ENCODE measurements at places on chromosomes 2 and 18.
A peak's percentile ranks its signal among the peaks of the same experiment; 100 is the strongest.

GRCh38 chr2:54947646-54948045 is 102.6 kb downstream of the RTN4 start:
- H3K27ac ChIP-seq = no peak overlapping the region
- no peak overlapping the region for H3K4me3 ChIP-seq
- H3K27me3 ChIP-seq = peaks cover 2% of the 10 kb centered on the region

- no peak overlapping the region for H3K27ac ChIP-seq
- no peak overlapping the region for H3K4me3 ChIP-seq
- H3K36me3 ChIP-seq = no peaks in the 10 kb centered on the region
Observed at GRCh38 chr18:8754995-8755960, 49.9 kb downstream of the MTCL1 start.

DNA sequence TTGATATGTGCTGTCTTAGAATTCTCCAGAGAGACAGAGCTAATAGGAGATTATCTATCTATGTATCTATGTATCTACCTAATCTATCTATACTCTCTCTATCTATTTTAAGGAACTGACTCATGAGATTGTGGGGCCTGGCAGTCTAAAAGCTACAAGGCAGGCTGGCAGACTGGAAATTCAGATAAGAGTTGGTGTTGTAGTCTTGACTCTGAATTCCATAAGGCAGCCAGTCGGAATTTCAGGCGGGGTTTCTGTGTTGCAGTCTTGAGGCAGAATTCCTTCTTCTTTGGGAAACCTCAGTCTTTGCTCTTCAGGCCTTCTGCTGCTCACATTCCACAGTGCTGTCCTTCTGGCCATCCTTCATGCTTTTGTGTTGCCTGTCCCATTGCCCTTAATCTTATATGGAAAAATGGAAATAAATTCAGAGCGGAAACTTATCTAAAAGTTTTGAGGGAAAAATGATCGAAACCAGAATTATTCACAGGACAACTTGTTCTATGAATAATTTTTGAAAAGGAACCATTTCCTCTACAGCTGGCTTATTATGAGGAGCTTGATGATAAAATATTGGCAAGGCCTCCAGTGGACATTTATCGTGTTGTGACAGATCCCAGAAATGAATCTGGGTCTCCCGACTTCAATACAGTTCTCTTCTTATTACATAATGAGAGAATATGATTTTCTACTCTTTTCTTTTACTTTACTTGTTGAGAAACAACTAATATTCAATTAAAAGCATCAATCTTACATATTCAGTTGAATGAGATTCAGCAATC is 10.8 kb downstream of the IL1RL1 start:
- H3K4me1 ChIP-seq = peaks cover 4% of the 10 kb centered on the region
- H3K27me3 ChIP-seq = peaks cover 2% of the 10 kb centered on the region
- no peak for DNase-seq
- no peak overlapping the region for H3K4me3 ChIP-seq
- peaks cover 1% of the 10 kb centered on the region for H3K36me3 ChIP-seq

- peak overlapping the region; percentile 99 for H3K27ac ChIP-seq
- no peak for DNase-seq
Observed at GRCh38 chr2:68776124-68776523, 41.5 kb downstream of the ARHGAP25 start.

DNA sequence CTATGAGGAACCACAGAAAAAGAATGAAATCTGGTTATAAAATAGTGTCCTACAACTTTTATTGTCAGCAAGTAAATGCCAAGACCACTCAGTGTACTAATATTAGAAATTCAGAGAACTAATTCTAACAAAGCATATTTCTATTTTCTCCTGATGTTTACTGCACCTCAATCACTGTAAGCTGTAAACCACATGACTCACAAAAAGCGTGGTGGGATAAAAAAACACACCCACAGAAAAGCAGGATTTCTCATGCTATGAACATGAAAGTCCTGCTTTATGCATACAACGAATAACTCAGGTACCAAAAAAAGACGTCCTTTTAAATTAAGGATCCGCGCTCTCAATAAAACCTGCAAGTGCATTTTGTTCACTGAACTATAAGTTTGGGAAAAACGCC is 797 bp downstream of the TXNL4A start:
- H3K36me3 ChIP-seq = peaks cover 42% of the 10 kb centered on the region
- peak overlapping the region; percentile 88 for H3K27ac ChIP-seq
- H3K4me1 ChIP-seq = peaks cover 40% of the 10 kb centered on the region
- no peaks in the 10 kb centered on the region for H3K27me3 ChIP-seq

DNA sequence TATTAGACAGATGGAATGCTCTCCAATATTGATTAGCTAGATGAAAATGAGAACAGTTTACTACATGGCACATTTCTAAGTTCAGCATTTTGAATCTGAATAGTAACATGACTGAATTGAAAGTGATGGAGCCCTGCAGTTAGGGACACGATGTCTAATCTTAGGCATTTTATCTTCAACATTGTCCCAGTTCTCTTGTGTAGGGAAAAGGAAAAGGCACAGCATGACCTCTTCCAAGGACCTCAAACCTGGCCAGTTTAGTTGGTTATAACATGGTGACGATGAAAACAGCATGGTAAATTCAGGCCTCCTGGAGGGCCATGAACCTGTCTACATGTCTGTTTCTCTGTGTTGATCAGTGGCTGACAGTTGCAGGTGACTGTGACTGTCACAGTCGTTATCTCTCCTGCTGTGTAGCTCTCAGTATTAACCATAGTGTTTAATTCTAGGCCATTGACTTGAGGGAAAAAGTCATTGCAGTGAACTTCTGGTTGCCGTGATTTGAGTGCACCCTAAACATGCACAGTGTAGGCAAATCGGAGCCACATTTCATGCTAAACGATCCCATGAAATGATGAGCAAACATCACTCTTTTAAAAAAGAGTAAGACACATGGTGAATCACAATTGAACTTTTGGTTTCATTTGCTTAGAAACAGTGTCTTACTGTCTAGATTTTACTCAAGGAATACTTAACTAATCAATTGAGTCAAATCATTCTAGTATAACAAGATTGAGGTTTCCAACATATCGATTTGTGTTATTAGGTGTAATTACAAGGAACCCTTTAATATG is 129.7 kb downstream of the PHLPP1 start:
- H3K4me3 ChIP-seq = peak overlapping the region; percentile 43
- peak; percentile 38 for DNase-seq
- H3K4me1 ChIP-seq = peaks cover 33% of the 10 kb centered on the region
- no peaks in the 10 kb centered on the region for H3K36me3 ChIP-seq
- peak overlapping the region; percentile 77 for H3K27ac ChIP-seq

DNA sequence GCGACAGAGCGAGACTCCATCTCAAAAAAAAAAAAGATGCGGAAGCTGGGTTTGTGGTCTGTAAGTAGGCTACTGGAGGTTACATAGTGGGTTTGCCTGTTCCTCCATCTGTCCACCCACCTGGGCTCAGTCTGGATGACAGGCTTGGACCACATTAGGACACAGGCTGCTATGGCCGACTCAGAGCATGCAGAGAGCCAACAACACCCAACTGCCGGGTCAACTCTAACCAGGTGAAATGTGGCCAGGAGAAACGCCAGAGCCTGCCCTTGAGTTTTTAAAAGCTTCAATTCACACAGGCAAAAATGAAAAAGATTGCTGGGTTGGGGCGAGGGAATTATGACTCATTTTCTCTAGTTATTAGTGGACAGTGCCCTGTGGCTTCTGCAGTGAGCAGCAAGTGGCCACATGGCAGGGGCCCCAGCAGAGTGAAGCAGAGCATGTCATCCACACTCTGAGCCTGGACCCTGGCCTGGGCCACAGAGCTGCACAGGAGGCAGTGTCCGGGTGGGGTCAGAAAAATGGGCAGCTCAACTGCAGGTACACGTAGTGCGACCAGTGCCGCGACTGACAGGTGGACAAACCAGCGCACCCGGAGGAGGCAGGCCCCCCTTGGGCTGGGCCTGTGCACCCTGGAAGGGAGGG is 67.4 kb downstream of the BIN1 start:
- no peak overlapping the region for H3K27ac ChIP-seq
- peak; percentile 30 for DNase-seq
- H3K4me3 ChIP-seq = no peak overlapping the region
- no peaks in the 10 kb centered on the region for H3K27me3 ChIP-seq

Measured in activated CD8-positive, alpha-beta T cell treated with anti-CD3 and anti-CD28 coated beads for 36 hours (primary cell).